ENCODE measurements at places on chromosomes 16 and 17.

- no peak for DNase-seq
These were observed 3.2 kb downstream of the ACADVL start for GRCh38 chr17:7222972-7223292.

DNA sequence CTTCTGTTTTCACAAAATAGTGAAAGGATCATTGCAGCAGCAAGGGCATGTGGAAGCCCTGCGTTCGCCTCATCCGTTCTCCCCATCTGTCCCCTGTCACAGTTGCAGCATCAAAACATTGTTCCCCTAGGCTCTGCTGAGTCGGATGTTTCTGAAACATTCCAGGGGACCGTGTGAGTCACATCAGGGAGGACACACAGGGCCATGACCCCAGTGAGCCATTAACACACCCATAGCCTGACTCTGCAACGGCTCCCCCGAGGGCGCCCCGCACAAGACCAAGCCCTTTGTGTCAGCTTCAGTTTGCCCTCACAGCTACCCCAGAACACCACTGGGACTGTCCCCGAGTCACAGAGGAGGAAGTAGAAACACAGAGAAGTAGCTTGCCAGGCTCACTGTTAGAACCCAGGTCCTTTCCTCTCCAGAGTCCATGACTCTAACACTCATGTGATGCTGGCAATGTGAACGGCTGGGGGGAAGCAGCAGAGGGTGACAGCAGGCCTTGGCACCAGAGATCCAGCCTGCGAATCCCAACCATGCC is 63.3 kb upstream of the HSBP1 start:
- DNase-seq: peak; percentile 33

- no peak for DNase-seq
These were observed 19.7 kb downstream of the ALKBH5 start for GRCh38 chr17:18203308-18203707.

DNA sequence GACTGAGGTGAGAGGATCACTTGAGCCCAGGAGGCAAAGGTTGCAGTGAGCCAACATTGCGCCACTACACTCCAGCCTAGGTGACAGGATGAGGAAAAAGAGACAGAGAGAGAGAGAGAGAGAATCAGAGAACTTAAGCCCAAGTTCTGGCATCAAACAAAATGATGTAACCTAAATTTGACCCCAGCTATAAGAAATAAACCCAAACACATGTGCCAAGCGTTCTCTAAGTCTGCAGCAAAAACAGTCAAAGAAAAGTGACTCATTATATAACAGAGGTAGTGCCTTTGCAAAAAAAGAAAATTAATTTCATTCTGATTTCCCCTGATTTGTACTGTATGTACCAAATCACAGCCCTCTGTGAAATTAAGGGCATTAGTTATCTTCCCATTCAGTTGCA is 89.5 kb downstream of the CDH11 start:
- no peak for DNase-seq

DNA sequence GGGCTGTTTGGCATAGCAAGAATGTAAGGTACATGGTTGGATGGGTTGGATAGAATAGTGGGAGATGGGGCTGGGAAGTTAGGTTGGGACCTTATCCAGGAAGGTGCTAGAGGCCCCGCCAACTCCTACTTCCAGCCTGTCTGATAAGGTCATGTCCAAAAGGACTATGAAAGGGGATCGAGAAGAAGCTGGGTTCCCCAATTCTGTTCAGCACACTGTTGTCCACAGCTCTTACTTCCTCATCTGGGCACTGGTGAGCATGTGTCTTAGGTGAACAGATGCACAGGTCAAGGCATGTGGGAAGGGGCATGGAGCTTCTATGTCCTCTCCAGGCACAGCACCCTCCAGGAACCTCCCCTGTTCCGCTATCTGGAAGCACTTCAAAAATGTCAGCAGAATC is 5.6 kb upstream of the ULK2 start:
- no peak for DNase-seq

DNA sequence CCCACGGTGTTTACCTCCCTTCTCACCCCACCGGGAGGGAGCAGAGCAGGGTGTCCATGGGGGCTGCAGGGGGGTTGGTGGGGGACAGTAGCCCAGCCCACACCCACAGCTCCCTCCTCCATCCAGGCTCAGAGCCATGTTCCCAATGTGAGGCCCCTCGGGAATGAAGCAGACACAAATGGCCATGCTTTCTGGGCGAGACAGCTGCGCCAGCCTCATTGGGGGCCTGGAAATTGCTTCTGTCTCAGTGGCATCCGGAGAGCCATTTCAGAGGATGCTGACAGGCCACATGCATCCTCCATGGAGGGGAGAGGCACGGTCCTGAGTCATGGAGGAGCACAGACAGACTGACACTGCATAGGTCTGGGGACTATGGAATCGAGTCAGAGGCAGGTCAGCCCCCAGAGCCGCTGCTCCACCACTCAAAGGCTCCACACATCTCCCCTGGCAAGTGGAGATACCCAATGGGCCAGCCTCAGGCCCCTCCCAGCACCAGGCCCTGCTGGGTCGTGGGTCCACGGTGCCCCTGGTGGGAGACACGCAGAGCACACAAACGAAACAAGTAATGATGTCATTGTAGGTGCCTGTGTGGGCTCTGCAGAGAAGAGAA is 59.6 kb upstream of the ENPP7 start:
- DNase-seq: no peak

- no peak for DNase-seq
These were observed 55.7 kb downstream of the WSB1 start for GRCh38 chr17:27349540-27350021.

- no peak for DNase-seq
These were observed 43.1 kb downstream of the MRM3 start for GRCh38 chr17:825216-825615.

DNA sequence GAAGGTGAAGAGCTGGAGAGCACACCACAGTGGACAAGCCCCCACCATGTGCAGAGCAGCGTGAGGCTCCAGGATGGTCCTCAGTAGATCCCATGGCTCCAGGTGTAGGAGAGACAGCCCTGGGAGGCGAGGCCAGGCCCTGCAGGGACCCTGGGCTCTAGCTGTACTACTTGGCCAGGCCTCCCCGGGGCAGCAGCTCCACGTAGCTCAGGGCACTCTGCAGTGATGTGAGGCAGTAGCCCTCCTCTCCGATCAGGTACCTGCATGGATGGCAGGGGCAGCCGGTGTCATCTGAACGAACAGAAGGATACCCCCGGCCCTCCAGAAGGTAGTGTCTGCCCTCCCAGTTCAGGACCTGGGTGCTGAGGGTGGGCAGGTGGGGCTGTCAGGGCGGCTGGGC is 6.2 kb upstream of the SPATA2L start:
- no peak for DNase-seq

GRCh38 chr17:7715936-7716886 is 1.3 kb upstream of the DNAH2 start:
- DNase-seq: no peak

DNA sequence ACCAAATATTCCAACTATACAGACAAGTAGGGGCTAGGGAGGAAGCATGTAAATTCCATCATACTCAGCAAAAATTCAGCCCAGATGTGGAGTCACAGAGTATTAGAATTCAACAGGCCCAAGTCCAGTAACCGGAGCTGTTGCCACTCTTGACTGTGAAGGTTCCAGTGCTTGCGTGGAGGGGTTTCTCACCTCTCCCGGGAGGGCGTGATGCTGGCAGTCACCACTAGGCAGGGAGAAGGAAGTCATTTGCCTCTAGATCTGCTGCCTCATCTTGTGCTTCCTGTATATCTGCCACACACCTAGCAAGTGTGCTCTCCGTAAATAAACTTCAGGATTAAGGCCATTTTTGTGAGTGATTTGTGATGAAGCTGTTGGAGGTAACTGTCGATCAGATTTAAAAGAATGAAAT is 1.0 kb upstream of the CKLF start:
- peak; percentile 63 for DNase-seq

DNA sequence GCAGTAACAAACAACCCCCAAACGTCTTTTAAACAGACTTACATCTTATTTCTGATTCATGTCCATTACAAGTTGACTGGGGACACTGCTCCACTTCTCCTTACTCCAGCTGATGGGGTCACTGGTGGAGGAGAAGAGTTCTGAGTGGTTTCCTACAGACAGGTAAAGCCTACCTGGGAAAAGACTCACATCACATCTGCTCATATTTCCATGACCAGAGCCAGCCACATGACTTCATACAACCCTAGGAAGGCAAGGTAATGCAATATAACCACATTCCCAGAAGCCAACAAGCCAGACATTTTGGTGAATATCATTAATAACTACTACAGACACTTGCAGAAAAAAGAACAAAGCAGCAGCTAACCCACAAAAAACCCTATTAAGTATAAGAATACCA is 90.5 kb upstream of the IRX6 start:
- DNase-seq: no peak

DNA sequence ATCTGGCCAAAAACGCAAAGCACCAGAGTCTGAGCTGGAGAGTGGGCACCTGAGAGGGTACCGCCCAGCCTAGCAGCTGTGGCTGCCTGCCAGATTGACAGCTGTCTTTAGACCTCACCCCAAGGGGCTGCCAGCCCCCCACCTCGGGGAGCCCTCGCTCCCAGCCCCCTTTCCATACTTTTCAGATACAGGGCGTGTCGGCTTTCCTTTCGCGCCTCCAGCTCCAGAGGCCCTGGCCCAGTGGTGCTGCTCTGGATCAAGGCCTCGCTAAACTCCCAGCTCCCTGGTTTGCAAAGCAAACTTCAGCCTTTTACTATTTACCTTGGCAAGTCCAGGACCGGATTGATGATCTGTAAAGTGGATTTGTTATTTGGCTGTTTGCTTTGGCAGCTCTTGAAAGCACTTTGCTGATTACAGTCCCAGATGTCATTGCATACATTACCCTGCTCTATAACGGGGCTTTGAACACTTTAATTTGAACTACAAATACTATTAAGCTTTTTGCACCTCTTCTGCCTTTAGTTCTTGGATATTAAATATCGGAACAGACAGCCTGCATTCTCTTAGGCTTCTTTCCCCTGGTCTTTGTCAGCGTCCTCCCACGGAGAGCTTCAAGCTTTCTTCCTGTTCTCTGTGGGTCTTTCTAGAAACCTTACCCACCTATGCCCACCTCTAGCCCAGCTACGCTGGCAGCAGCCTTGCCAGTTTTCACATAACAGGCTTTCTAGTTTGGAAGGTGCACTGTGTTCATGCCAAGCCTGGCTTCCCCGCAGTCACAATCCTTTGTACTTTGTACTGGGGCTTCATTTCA is 63.6 kb upstream of the TBX2 start:
- DNase-seq: no peak

All from CD8-positive, alpha-beta T cell (primary cell).